ENCODE measurements at places on chromosomes 16 and 17.

DNA sequence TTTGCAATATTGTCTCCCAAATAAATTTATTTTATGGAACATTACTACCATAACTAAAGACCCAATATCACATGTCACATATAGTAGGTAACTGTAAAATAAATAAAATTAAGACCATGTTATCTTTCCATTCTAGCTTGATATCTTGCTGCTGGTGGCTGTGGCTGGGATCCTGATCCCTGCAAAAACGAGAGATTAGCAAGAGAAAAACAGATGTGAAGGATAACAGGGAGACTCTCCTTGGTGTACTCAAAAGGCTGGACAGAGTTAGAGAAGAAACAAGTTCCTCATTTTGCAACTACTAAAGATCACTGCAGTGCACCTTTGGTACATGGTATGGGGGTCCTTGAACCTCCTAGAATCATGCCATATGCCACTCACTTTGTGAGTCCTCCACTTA lies 49.7 kb downstream of the ARHGAP27 start:
- DNase-seq, result no peak

GRCh38 chr17:78645421-78646295 lies 68.5 kb upstream of the DNAH17 start:
- DNase-seq, result no peak

- no peak for DNase-seq
Observed at GRCh38 chr16:68993456-68993855, 112.0 kb upstream of the HAS3 start.

GRCh38 chr16:29852654-29853053 lies 10.4 kb downstream of the CDIPT start:
- DNase-seq, result no peak
